Activated T-helper 9 cell treated with anti-CD3 and anti-CD28 coated beads, Interleukin-2, amount 50 U/mL, for 16 hours (primary cell): ENCODE measurements at places on chromosomes 6 and 20.

- DNase-seq = no peak
These were observed 57.5 kb downstream of the SOBP start for GRCh38 chr6:107547451-107547840.

GRCh38 chr20:22546344-22546743, 38.0 kb downstream of the FOXA2 start:
- no peak for DNase-seq

- no peak for DNase-seq
These were observed 384.5 kb upstream of the ARID1B start for GRCh38 chr6:156392648-156393047.

DNA sequence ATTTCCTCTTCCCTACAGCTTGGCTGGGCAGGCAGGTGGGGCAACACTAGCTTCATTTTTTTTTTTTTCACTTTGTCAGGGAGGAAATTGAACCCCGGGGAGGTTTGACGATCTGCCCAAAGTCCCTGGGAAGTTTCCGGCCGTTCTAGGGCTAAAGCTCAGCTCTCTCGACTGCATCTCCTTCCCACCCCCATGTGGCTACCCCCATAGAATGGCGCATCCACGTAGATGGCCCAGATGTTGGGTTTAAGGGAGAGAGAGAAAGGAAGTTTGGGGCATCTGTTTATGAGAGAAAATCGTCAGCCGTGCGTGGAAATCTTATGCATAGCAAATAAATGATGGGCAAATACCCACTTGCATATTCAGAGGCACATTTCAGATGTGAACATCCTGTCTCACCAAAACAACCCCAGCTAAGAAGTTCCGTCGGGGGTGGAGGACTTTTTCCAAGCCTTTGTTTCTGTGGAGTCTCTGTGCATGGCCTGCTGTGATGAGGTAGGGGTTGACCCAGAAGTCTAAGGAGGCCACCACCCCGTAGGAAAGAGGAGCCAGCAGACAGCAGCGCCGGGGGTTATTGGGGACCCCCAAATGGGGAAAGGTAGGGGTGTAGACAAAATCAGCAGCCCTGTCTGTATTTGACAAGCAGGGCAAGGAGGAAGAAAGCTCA, 40.5 kb upstream of the ZNF831 start:
- peak; percentile 30 for DNase-seq

GRCh38 chr6:37622646-37623071, 75.0 kb downstream of the MDGA1 start:
- no peak for DNase-seq

- no peak for DNase-seq
These were observed 245.4 kb downstream of the PTPRK start for GRCh38 chr6:128275030-128275429.
